ENCODE measurements at places on chromosomes 16 and 17. TPM values are rescaled to one million over a fixed set of nuclear protein-coding genes. Genes with fewer than 3 reads are reported as not detected.

- peak; percentile 48 for DNase-seq
These were observed 26.6 kb upstream of the OR1F1 start for GRCh38 chr16:3161235-3162018.

ZSCAN10 gene
- not detected for total RNA-seq

DNA sequence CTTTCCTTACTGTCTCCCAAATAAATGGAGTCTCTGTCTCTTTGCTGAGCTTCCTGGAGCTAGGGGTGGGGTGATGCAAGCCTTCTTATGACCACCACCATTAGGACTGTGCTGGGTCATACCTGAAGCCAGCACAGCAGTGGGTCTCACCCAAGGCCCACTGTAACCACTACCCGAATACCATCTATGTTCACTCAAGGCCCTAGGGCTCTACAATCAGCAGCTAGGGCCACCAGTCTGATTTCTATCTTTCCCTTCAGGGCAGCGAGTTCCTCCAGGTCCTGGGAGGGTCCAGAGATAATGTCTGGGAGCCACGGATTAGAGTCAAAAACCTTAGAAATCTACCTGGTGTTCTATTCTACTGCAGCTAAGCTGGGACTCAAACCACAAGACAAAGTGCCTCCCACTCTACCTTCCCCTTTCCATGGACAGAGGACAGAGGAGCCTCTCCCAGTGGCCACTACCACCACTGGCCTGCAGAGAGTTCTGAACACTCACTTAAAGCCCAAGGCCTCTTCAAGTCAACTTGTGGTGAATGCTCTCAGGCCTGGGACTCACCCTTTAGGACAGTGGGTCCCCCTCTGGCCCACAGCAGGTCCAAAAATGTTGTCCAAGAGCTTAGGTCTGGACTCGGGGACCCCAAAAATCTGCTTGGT is 10.9 kb upstream of the TMEM219 start:
- DNase-seq, result no peak

- DNase-seq, result no peak
These were observed 5.0 kb downstream of the GCGR start for GRCh38 chr17:81808778-81809555.

RPH3AL gene
- total RNA-seq, result 90.5 TPM

CD300E gene
- total RNA-seq, result 0.14 TPM

DNA sequence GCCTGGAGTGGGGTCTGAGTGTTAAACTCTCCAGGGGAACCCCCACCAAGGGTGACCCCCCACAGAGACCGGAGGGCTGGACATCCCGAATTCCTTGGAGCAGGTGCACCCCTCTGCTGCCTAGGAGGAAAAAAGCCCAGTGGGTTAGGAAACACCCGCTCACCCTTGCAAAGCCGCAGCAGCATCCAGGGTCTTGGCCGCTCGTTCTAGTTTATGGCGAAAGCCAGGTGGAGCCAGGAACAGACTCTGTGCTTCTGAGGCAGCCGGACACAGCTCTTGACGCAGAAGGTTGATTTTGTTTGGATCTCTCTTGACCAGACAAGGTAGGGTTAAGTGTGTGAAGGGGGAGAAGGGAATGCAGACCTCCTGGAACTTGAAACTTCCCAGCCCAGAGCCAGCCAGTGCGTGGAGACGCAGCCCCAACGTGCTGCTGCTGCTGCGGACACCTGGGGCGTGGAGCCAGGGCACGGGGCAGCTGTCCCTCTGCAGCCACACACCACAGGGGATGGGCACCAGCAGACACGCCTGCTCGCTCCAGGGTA is 154.5 kb downstream of the LAT start:
- no peak for DNase-seq

CRHR1 gene
- total RNA-seq, result not detected

- peak; percentile 57 for DNase-seq
These were observed 2.2 kb downstream of the NT5M start for GRCh38 chr17:17305281-17305801.

SLFN12L gene
- total RNA-seq, result 6.2 TPM

BAHCC1 gene
- total RNA-seq, result 10.6 TPM

KRTAP16-1 gene
- not detected for total RNA-seq

DNA sequence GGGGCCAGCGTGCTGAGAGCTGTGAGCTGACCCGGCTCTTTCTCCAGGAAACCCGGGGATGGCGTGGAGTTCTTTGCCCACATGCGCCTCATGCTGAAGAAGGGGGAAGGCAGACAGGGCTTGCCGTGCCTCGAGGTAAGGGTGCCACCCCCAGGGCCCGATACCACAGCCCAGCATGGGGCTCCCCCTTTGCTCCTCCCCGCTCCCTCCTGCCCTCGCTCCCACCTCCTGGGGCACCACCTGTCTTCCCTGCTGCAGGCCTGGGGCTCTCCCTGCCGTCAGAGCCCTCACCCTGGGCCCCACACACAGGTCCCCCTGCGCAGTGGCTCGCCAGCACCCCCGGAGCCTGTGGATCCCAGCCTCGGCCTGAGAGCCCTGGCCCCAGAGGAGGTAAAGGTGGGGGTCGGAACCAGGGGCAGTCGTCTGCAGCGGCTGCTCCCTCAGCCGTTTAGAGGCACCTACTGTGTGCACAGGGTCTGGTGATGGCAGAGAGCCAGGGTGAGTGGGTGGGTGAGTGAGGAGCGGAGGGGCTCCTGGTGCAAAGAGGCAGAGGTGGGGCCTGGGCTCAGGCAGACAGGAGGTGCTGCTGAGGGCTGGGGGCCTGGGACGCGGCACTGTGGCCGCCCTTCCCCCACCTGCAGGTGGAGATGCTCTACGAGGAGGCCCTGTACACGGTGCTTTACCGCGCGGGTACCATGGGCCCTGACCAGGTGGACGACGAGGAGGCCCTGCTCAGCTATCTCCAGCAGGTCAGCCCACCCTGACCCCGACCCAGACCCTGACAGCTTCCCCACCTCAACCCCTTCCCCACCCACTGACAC is 5.6 kb downstream of the BAIAP3 start:
- DNase-seq, result no peak

GRCh38 chr17:61159221-61159814 is 240.3 kb upstream of the TBX2 start:
- no peak for DNase-seq

- DNase-seq, result no peak
These were observed 112.1 kb upstream of the FOXF1 start for GRCh38 chr16:86398201-86398600.

ZPBP2 gene
- not detected for total RNA-seq

TP53TG3F gene
- total RNA-seq, result not detected

- no peak for DNase-seq
These were observed 3.8 kb downstream of the IL21R start for GRCh38 chr16:27405546-27406451.

- no peak for DNase-seq
These were observed 736.4 kb upstream of the GOT2 start for GRCh38 chr16:59470556-59470955.

CLEC18A gene
- total RNA-seq, result 2.2 TPM

TNFRSF17 gene
- 6.0 TPM for total RNA-seq

DNA sequence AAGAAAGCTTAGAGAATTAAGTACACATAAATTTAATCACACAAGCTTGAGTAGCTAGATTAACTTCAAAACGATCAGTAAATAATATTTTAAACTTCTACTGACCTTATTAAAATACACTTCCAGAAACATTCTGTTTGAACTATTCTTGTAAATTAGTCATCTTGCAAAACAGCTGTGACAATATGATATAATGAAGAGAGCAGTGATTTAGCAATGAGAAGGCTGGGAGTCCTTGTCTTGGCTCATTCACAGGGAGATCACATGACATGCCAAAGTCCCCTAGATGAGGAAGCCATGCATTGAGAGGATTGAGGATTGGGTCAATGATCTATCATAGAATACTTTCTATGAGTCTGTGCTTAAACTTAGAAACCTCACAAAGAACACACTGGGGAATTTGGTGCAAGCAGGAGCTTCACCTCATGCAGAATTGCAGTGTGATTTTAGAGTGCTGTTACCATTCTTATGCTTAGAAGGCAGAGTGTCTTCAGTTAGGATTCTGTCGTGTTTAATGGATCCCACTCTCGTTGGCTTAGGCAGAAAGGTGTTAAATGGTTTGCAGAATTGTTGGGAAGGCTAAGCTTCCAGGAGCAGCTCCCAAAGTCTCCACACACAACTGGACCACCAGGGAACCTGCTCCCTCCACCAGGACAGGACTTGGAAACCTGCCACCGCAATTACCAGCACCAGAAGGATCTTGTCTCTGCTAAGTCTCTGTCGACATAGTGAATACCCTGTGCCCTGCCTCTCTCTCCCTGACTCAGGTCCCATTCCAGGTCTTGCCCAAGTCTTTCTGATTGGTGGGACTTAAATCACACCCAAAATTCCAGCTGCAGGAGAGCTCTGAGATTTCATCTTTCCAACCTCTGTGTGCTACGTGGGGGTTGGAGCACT is 87.1 kb downstream of the USP22 start:
- no peak for DNase-seq

- peak; percentile 49 for DNase-seq
These were observed 72.8 kb downstream of the MMD start for GRCh38 chr17:55348749-55349354.

GRCh38 chr17:21476867-21477266 is 100.7 kb downstream of the KCNJ12 start:
- no peak for DNase-seq

RNF43 gene
- 31.9 TPM for total RNA-seq

KRTAP2-1 gene
- total RNA-seq, result not detected

GRCh38 chr16:81565321-81566028 is 120.9 kb downstream of the CMIP start:
- DNase-seq, result no peak

DNA sequence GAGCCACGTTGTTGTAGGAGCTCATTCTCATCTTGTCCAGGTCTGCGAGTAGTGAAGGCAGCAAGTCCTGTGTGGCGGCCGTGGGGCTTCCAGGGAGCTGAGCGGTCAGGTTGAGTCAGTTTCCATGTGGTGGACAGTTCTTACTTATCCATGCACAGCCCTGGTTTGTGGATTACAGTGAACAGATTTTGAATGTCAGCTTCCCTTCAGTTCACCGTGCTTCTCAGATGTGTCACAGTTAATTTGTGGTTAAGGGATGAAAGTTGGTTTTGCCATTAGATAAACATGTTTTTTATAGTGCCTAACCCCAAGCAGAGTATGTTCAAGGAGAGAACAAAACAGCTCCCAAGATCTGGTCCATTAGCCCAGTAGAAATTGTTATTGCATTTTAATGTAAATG is 103.1 kb downstream of the RPTOR start:
- no peak for DNase-seq

GRCh38 chr17:7394452-7395191 is at the start of gene PLSCR3:
Gene PLSCR3 (minus strand): TSS chr17:7394525. CDS start chr17:7394110, 415 bp downstream.
- DNase-seq, result peak; percentile 90

ENPP7 gene
- total RNA-seq, result not detected

- no peak for DNase-seq
These were observed 3.0 kb downstream of the SLC35G3 start for GRCh38 chr17:35191001-35191695.

OTOA gene
- total RNA-seq, result not detected

- no peak for DNase-seq
These were observed 222.8 kb upstream of the TNRC6C start for GRCh38 chr17:77735566-77736198.

SPNS3 gene
- not detected for total RNA-seq

DNA sequence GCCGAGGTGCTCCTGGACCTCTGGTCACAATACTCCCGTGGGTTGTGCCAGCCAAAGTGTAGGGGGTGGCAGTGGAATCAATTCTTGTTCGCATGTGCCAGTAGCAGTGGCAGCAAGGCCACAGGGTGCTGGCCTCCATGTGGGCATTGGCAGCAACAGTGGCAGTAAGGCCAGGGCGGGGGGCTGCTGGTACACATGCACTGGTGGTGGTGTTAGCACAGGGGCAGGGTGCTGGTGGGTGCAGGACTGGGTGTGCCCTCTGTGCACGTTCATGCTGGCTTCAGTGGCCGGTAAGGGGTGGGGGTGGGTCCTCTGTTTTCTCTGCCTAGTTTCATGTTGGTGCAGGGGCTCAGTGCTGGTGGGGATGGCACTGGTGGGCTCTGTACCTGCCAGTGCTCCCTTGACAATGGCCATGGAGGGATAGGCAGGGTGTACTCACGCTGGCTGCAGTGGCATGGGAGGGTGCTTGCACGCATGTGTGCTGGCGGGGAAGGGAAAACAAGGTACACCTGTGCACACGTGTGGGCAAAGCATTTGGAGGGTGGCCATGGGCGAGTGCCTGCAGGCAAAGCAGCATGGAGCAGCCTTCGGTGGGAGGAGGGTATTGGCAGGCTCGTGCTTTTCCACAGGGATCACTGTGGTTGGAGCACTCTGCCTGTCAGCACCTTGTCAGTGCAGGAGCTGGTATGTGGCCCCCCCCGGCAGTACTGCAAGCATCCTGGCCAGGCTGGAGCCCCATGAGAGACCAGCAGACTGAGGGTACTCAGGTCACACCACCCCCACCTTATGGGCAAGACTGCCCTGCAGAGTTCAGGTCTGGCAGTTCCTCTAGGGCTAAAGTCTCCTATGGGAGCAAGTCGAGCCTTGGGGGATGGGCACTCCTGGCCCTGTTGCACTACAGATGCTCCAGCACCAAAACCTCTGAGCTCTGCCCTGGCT is 35.8 kb downstream of the NF1 start:
- DNase-seq, result no peak

GRCh38 chr17:51725185-51725584 is 433.3 kb downstream of the CA10 start:
- no peak for DNase-seq

DNA sequence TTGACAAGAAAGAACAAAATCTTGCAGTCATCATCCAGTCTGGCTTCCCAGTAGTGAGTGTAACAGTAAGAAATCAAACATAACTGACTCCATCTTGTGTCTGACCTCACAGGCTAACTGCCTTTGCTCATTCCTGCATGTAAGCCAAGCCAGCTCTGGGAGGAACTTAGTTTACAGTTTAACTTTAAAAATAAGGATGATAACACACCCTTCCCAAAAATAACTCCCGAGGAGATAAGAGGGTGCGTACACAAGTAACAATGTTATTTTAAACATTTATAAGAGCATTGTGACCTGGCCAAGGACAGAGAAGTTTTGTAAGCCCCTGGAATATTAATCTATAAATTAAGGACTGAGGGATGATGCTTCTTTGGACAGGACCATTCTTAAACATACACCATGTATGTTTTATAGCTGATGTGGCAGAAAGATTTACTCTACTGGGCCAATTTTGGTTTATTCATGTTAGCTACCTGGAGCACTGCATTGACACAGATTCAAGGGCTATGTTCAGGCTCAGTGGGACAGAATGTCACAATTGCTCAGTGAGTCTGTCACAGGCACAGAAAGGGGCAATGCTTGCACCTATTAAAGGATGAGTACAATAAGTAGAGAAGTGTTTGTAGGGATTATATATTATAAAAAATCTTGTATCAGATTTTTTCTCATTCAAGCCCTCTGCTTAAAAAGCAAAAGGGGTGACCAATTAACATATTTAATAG is 344.1 kb downstream of the UTP18 start:
- no peak for DNase-seq

Measured in transverse colon (tissue), 4 donors.